ENCODE measurements at places on chromosomes 7 and 10.

- DNase-seq = peak; percentile 85
Observed at GRCh38 chr10:3783316-3783681, 1.7 kb downstream of the KLF6 start.

GRCh38 chr10:107914450-107915214 is 750.1 kb upstream of the SORCS1 start:
- DNase-seq = no peak

- DNase-seq = no peak
Observed at GRCh38 chr10:1189166-1190051, 133.2 kb downstream of the WDR37 start.

DNA sequence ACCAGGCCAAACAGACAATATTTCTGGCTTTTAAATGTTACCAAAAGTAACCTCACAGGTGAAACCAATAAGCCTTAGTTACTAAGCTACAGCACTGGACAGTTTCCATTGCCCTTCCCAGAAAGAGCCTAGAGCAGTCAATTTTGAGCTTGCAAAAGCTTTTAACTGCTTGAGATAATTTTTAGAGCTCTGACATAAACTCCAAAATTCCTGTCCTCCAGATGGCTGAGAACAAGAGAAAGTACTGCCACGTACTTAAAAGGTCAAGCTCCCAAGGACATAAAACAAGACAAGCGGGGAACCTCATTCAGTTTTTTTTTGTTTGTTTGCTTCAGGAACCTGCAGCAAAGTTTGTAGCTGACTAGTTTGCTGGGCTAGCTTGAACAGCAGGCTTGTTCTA is 54.1 kb downstream of the BBS9 start:
- DNase-seq = no peak

DNA sequence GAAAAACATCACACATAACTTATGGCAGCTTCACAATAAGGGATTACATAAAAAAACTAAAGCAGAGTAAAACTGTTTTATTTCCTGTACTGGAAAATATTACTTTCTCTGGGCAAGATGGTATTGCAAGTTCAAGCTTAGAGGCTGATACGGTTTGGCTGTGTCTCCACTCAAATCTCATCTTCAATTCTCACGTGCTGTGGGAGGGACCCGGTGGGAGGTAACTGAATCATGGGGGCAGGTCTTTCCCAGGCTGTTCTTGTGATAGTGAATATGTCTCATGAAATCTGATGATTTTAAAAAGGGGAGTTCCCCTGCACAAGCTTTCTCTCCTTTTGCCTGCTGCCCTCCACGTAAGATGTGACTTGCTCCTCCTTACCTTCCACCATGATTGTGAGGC is 5.1 kb upstream of the LRRC27 start:
- no peak for DNase-seq

DNA sequence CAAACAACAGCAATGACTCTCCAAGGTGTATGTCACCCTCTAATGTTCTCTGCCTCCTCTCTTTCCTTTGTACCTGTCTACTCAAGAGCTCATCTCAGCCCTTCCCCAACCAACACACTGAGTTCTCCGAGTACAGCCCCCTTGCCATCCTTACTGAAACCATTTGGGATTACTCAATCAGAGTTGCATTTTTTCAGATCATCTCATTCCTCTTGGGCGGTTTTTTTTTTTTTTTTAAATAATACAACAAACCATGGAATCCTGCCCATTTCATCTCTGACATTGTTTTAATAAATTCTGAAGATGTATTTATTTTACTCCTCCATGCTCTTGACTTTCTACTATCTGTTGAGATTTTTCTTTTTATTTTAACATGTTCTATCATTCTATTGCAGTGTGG is 4.2 kb upstream of the CREB3L2 start:
- no peak for DNase-seq

- no peak for DNase-seq
Observed at GRCh38 chr7:72445075-72445474, 32.9 kb upstream of the CALN1 start.

- peak; percentile 85 for DNase-seq
Observed at GRCh38 chr10:96765406-96766240, 45.3 kb upstream of the PIK3AP1 start.

DNA sequence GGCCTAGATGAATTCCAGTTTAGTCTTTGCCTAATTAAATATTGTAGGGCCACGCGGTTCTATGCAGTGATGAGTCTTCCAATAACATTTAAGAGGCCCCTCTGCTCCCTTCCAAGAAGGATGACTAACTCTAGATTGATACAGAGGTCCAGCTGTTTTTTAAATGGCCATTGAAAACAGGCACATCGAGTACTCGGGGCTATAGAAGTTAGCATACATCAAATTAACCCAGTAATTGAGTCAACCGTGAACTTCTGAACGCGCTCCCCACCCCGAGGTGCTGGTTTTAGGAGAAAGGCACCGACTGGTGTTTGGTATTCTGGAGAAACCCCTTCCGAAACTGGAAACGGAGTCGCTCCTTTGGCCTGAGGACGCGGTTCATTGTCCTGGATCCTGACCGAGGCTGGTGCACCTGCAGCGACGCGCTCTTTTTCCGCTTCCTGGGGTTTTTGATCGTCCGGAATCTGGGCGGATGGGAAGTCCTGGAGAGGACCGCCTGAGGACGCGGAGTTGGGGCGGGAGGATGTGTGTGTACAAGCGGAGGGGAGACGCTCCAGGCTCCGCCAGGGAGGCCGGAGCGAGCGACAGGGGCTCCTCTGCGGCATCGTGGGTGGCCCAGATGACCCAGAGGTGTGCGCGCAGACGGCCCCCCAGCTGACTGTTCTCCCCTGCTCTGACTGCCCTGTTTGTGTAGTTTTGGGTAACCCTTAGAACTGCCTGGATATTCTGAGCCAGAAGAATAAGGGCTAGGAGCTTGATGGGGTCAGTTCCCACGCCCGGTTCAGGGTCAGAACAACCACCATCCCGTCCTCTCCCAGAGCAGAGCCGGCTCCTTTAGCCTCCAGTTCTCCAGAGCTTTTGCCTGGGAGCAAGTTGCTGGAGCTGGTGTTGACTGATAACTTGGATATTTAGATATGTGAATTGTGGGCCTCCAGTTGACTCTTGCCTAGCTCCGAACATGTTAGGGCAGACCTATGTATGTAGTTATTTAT is 711 bp downstream of the FAM221A start:
- DNase-seq = peak; percentile 68

- no peak for DNase-seq
Observed at GRCh38 chr10:99444383-99445045, 14.1 kb upstream of the GOT1 start.

GRCh38 chr7:5139998-5140397 is 50.0 kb upstream of the WIPI2 start:
- peak; percentile 57 for DNase-seq

DNA sequence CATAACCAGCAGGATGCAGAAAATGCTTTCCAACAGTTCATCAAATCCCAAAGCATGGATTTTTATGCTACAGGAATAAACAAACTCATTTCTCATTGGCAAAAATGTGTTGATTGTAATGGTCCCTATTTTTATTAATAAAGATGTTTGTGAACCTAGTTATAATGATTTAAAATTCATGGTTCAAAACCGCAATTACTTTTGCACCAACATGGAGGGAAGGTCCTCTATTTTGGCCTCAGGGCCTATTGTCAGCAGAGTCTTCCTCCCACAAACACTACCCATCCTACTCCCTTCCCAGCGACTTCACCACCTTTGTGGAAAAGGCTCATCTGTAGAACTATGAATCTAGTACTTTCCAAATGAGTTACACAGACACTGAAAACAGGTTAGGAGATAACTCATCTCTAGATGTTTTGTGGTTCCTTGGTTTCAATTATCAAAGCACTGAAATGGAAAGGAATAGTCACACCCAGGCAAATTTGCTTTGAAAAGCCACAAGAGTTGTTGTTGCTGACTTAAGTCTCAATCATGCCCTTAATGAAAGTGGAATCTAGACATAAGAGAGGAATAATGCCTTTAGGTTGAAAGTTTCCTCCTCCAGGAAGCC is 59.4 kb upstream of the FRMD4A start:
- no peak for DNase-seq

DNA sequence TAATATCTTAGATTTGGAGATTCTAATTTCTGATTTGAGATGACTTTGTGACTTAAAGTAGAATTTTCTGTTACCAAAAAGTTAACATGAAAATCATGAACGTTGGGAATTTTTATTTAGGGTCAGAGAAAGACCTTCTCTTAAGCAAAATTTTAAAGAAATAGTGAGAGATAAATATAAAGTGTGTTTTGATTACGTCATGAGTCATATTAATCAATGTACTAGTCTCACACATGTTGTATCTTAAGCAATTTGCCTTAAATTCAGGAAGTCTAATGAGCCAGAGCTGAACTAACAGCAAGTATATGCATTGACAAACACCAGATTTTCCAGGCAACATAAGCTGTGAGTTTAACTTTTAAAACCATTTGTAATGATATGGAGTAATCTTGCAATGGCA is 765.5 kb upstream of the SORCS1 start:
- DNase-seq = no peak

DNA sequence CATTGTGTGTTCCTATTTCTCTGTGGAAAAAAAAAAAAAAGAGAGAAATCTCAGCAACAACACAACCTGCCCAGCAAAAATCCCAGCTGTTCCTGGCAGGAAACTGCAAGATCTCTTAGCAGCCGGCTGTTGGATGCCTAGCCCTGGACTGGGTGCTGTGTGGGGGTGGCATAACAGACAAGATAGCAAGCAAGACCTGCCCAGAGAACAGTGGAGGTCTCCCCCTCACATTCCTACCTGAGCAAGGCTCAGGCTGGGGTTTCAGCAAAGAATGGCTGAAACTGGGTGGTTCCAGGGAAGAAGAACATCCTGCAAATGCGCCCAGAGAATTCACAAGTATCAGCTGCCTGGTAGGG is 248.8 kb upstream of the ZMIZ1 start:
- DNase-seq = no peak
